ENCODE measurements at places on chromosomes 1 and 21.

GRCh38 chr1:7885513-7886404, 32.9 kb upstream of the UTS2 start:
- no peak for DNase-seq

DNA sequence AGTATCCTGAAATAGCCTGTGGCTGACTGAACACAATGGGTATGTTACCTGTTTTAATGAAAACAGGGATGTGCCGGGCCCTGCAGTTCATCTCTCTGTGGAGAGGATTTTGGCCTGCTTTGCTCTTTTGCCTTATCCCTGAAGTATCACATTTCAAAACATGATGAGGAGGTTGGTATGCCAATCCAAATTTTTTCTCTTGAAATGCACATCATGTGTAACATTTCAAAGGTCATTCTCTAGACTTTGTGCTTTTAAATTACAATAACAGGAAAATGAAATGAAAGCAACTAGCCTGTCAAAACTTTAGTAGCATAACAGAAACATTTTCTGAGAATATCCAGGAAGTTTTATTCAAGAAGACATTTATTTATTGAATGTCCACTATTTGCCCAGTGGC, 118.9 kb downstream of the SLC44A5 start:
- DNase-seq = no peak

DNA sequence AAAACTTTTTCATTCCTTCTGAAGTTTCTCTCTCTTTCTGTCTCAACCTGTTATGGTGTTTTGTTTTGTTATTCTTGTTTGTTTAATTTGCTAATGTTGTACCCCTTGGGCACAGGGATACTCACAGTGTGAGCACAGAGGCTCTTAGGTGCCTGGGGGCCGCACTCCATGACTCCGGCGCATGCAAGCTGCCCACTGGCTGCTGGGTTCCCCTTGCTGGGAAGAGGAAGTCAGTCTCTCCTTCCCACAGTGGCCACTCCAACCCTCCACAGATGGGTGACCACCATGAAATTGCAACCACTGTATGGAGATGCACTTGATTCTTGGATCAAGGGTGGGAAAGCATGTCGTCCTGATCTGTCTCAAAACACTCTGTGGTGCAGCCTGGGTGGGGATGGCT, 4.6 kb upstream of the CD1A start:
- DNase-seq = no peak

DNA sequence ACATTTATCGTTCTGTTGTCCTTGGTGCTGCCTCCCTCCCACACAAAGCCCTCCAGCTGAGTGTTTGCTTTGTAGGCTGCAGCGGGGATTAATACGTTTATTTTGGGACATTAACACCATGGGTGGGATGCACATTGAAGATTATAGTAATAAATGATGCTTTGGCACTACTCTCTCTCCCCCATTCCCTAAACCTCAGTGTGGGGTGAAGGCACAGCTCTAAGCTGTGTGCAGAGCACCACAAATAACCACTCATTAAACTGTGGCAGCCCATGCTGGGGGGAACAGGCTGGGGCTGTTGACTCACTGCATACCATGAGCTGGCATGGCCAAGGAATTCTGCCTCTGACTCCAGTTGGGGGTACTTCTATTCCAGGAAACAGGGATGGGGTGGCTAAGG, 7.7 kb downstream of the PCP4L1 start:
- no peak for DNase-seq

- DNase-seq = no peak
Observed at GRCh38 chr1:199954699-199955098, 72.8 kb upstream of the NR5A2 start.

DNA sequence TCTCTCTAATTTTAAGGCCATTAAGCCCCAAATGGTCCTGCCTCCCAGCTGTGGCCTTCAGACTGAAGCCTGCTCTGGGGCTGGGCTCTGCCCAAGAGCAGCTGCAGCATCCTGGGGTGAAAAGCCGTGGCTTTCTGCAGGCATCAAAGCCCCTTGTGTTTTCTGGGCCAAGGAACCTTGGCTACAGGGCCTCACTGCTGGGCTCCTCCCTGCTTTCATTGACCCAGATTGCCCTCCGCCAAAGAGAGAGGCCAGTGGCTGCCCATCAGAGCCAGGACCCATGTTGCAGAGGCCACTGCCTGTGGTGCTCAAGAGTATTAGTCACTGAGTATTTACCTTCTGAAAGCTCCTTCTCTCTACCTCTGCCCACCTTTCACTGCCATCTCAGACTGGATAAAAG, 1.6 kb downstream of the ZNF648 start:
- DNase-seq = no peak

- no peak for DNase-seq
Observed at GRCh38 chr1:101333186-101333585, 96.4 kb downstream of the S1PR1 start.

GRCh38 chr1:63618011-63618410, 24.8 kb downstream of the PGM1 start:
- no peak for DNase-seq

- no peak for DNase-seq
Observed at GRCh38 chr1:155077758-155078445, 735 bp upstream of the EFNA3 start.

DNA sequence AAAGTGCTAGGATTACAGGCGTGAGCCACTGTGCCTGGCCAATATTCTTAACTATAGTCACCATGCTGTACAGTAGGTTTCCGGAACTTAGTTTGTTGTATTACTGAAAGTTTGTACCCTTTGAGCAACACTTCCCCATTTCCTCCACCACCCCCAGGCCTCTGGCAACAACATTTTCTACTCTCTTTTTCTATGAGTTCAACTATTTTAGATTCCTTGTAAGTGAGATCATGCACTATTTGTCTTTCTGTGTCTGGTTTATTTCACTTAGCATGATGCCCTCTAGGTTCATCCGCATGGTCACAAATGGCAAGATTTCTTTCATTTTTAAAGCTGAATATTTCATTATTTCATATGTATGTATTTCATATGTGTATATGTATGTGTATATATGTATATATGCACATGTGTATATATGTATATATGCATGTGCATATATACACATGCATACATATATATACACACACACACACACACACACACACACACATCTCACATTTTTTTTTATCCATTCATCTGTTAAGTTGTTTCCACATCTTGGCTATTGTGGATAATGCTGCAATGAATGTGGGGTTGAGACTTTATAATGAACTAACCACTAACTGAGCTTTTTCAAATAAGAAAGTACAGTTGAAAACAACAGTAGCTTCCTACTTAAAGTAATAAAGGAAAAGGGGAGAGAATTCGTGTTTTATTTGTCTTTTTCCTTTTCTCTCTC, 256.8 kb upstream of the C1orf105 start:
- no peak for DNase-seq

DNA sequence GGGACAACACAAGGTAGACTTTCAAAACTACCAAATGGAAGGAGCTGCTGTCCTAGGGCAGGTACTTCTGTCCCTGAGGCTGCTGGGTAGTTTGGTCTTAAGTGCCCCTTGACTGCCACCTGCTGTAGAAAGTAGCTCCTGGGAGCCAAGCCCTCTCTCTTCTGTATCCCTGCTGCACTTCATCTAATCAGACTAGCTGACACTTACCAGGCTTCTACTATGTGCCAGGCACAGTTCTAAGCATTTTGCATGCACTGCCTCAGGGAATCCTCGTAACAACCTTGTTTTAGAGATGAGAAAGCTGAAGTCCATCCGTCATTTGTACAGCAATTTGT, 15.9 kb upstream of the SRSF4 start:
- no peak for DNase-seq

DNA sequence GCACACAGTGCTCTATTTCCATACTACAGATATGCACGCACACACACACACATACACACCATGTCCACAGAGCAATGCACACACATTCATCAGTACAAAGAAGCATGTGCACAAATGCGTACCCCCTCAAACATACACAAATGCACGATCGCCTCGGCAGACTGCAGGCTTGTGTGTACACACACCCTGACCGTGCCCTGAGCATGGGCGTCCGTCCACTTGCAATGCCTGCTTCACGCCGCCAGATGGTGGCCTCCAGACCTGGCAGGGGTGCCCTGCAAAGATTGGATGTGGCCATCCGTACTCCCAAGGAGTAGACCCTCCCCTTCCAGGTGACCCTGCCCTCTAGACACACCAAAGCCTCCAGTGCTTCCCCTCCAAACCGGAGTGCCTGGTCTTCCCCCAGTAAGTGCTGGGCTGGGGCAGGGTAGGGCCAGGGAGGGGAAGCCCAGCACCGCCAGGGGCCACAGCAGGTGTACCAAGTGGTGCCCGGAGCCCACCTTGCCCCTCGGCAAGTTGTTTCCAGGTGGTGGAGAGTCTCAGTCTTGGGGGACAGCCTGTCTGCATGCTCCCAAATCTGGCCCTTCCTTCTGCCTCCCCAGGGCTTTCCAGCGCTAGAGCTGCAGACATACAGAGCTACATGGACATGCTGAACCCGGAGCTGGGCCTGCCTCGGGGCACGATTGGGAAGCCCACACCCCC, 20.6 kb downstream of the ESPN start:
- no peak for DNase-seq

- DNase-seq = no peak
Observed at GRCh38 chr1:66380452-66381212, 153.3 kb upstream of the SGIP1 start.

DNA sequence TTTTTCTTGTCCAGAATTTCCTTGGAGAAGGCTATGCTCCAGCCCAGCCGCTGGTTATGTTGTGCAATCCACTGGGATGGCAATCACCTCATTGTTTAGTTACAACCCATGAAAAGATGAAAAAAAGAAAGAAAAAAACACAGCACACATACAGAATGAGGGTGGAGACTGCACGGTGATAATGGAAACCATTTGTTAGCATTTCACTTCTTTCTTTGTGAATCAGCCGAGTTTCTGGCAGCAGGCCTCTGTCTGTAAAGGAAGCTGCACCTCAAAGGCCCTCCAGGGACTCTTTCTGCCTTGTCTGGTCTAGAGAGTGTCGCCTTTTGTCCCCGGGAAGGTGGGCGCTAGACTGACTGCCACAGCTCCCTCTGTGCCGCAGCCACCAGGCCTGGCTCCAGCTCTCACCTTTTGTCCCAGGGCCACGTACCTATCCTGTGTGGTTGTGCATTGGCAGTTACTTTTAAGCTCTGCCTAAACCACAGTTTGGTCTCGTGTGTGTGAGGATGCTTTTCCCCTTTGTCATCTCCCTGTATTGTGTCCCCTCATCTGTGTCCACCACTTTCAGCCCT, 35.6 kb downstream of the NGF start:
- DNase-seq = peak; percentile 37

- no peak for DNase-seq
Observed at GRCh38 chr1:226882187-226882586, 11.8 kb downstream of the PSEN2 start.

- no peak for DNase-seq
Observed at GRCh38 chr1:225572422-225572821, 80.5 kb downstream of the ENAH start.

DNA sequence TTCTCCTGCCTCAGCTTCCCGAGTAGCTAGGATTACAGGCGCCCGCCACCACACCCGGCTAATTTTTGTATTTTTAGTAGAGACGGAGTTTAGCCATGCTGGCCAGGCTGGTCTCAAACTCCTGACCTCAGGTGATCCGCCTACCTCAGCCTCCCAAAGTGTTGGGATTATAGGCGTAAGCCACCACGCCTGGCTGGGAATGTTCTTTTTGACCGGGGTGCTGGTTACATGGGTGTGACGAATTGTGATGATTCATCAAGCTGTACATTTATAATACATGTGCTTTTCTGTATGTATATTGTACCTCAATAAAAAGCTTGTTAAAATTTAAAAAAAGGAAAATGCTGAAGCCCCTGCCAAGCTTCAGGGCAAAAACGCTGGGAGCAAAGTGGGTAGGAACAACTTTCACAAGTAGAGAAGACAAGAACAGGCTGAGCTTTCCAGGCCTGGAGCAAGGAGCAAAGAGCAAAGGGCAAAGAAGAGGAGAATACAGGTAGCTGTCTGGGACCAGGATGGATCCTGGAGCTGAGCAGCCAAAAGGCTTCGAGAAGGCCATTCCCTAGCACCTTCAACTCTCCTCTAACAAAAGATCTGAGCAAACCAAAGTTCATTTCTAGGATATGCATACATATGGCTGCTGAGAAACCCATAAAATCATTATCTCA, 20.5 kb upstream of the YRDC start:
- no peak for DNase-seq

- no peak for DNase-seq
Observed at GRCh38 chr1:191052888-191053287, 575.2 kb upstream of the BRINP3 start.

GRCh38 chr1:162905174-162906158, 44.5 kb upstream of the CCDC190 start:
- DNase-seq = no peak

DNA sequence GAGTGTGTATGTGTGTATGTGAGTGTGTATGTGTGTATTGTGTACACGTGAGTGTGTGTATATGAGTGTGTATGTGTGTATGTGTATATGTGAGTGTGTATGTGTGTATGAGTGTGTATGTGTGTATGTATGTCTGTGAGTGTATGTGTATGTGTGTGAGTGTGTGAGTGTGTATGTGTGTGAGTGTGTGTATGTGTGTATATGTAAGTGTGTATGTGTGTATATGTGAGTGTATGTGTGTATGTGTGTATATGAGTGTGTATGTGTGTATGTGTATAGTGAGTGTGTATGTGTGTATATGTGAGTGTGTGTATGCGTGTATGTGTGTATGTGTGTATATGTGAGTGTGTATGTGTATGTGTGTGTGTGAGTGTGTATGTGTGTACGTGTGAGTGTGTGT, 49.2 kb downstream of the GREM2 start:
- no peak for DNase-seq

- no peak for DNase-seq
Observed at GRCh38 chr1:72845381-72845780, 563.0 kb upstream of the NEGR1 start.

DNA sequence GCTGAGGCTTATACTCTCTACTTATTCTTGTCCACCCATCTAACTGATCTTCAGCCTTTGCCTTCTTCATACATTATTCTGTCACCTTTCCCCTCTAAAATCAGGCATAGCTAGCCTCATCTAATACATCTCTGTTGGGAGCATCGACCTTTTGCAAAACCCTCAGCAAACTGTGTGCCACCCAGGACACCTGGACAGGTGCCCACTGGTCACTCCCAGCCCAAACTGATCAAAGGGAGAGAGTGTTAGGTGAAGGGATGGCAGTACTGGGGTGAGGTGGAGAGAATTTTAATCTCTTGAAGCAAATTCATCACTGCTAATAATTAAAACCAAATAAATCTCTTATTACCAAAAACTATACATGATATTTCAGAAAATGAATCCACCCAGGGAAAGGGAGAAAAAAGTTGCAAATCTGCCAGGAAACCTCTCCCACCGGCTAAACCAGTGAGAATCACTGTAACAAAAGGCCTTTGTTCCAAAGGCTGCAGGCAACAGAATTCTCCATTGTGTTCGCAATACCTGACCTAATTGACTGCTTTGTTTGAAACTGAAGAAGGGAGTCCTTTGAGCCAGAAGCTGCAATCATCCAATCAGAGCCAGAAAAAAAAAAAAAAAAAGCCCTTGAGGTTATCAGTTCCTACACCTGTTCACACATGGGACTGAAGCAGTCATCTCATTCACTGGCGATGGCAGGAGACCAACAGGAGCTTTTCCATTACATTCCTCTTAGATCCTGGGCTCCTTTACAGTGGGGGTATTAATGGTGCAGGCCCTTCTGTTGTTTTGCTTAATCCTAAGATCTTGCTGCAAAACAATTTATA, 172.6 kb downstream of the APP start:
- DNase-seq = no peak

Measured in left cardiac atrium (tissue), 4 donors.